ENCODE measurements at places on chromosomes 4 and X.
A peak's percentile ranks its signal among the peaks of the same experiment; 100 is the strongest.

- DNase-seq, result no peak
These were observed 192.1 kb downstream of the PTTG2 start for GRCh38 chr4:38152305-38152704.

GRCh38 chr4:26753617-26754016, 107.0 kb upstream of the STIM2 start:
- DNase-seq, result no peak

GRCh38 chr4:40179360-40179759, 17.5 kb upstream of the RHOH start:
- no peak for DNase-seq

DNA sequence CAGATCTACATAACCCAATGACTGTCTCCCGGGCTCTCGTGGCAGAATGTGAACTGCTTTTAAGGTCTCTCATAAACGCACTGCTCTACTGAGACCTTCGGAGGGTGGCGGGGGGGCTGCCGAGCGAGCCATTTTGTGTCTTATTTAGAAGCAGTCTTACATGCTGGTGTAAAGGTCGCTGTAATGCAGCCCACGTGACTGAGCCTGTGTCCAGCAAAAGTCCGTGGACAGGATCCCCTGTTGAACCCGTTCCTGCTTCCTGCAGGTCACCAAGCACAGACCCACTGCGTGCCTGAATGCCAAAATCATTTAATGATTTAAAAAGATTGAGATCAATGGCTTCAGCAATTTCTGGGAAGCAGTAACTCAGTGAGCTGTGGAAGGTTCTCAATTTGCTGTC, 415.9 kb downstream of the BCOR start:
- DNase-seq, result no peak

GRCh38 chr4:78565971-78566372, 14.4 kb downstream of the ANXA3 start:
- DNase-seq, result no peak

DNA sequence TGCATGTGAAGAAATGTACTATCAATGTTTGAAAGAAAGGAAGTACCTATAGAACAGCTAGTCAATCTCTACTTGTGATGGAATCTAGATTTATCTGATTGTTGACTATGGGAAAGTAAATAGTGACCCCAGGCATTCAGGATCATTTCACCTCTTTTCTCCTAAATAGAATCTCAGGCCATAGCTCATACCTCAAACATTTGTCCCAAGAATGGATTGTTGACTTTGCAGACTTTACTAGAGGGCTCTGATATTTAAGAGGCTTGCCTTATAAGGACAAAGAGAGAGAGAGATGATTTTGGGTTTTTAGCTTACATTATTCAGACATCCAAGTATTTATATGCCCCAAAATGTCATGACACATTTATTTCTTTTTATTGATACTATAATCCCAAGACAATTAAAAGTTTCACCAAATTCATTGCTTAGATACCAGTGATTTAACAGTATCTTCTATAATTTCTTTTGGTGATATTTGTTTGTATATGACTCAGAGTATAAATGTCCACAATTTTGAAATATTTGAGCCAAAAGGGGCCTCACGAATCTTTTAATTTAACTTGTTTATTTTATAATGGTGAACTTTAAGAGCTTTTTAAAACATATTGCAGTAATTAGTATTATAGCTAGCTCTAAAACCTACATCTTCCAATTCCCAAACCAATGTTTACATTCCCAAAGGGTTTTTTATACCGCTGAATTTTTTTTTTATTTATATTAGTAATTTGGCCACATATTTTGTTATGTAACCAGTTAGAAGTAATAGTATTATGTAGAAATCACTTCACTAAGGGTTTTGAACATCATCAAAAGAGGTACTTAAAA, 614.1 kb downstream of the PCDH7 start:
- no peak for DNase-seq

- peak; percentile 68 for DNase-seq
These were observed 20.6 kb downstream of the ZDHHC9 start for GRCh38 chrX:129823115-129823514.

DNA sequence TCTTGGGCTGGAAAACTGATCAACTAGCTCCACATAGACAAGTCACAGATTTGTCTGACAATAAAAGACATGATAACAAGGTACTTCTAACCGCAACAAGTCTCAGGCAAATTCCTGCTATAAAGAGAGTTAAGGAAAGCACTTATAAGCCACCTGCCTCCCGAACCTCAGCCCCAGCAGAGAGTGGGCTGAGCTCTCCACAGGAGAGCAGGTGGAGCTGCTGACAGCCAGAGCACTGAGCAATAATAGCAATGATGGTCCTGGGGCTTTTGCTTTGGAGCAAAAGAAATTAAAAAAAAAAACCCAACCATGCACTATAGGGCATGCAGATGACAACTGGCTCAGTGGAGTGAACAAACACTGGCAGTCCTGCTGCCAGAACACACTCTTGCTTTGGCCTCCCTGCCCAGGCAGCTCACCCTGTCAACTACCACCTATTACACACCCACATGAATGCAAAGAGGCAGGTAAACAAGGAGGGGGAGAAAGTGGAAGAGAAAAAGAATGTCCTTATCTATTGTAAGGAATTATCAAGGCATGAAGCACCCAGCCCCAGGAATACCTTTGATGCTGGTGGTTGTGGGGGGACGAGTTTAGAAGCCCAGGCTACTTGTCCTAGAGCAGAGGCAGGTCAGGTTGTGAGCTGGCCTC, 135.8 kb upstream of the DGKK start:
- DNase-seq, result no peak

- no peak for DNase-seq
These were observed 255 bp upstream of the CNOT6L start for GRCh38 chr4:77819404-77819842.

GRCh38 chrX:67622053-67622585, 78.3 kb downstream of the AR start:
- DNase-seq, result no peak

DNA sequence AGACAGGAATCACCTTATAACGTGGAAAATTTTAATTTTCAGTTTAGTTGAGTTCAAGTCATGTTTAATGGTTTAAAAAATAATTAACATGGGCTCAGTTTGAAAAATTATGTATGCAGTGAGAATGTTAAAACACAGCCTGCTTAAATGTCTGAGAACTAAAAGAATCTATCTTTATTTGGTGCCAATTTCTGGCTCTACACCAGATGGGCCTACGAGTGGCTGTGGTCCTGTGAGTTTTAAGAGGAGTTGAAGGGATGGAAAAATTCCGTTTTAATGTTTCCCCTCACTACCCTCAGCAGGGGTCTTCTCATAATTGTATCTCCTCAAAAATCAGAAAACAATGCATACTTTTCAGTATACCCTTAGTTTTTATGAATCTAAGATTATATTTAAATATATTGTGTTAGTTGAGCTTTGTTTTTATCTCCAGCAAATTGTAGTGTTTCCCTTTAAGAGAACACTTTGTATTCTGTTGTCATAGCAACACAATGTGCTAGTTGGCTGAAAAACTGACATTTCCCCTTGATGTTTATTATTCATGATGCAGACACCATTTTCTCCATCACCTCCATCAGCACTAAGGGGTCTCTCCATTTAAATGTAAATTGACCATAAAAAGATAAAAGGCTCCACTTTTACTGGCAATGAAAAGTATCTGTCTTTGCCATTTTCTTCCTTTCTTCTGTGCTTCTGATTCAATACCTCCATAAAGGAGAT, 393.5 kb upstream of the GRIA3 start:
- DNase-seq, result no peak

Data from T-helper 2 cell (primary cell).